GM23248 (cell line): ENCODE measurements at places on chromosomes 1 and 21.

DNA sequence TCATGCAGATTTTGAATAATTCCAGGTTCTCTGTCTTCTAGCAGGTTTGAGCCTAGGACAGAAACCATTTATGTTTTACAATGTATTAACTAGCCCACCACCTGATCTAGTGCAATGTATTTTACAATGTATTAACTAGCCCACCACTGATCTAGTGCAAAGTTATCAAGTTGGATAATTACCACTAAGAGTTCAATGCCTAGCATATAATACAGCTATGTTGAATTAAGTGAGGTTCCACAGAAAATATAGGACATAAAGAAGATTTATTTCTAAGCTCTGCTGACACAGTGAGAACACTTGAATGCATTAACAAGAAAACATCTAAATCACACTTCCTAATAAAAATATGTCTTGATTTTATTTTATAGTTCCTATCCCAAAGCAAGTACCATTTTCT lies 854.6 kb upstream of the NEGR1 start:
- DNase-seq: no peak

DNA sequence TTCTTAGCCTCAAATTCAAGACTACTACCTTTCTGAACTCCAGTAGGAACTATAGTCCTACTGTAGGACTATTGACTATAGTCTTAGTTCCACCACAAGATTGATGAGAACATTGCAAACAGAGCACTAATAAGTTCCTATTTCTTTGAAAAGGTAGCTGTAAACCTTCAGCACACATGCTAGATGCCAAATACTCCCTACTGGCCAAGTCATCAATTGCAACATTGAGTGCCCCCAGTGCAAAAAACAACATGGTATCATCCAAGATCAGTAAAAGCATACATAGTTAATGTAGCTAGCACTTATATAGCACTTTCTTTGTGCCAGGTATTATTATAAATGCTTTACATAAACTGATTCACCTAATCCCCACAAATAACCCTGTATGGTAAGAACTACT lies 99.8 kb downstream of the MRPL39 start:
- peak; percentile 6 for DNase-seq

DNA sequence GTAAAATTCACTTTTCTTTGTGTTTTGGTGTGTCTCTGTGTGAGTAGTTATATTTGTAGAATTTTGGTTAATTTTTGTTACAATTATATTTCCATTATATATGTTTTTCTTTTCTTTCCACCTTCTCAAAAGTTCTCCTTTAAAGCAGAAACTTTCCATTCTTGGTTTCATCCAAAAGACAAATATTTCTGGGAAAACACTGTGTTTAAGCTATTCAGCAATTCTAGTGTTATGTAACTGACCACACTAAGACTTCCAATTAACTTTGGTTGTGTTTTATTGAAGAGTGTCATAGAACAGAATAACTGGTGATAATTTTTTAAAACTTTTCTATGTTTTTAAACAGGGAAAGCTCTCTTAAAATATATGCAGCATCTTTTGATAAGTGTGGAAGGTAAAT lies 13.6 kb upstream of the RGL1 start:
- DNase-seq: no peak

DNA sequence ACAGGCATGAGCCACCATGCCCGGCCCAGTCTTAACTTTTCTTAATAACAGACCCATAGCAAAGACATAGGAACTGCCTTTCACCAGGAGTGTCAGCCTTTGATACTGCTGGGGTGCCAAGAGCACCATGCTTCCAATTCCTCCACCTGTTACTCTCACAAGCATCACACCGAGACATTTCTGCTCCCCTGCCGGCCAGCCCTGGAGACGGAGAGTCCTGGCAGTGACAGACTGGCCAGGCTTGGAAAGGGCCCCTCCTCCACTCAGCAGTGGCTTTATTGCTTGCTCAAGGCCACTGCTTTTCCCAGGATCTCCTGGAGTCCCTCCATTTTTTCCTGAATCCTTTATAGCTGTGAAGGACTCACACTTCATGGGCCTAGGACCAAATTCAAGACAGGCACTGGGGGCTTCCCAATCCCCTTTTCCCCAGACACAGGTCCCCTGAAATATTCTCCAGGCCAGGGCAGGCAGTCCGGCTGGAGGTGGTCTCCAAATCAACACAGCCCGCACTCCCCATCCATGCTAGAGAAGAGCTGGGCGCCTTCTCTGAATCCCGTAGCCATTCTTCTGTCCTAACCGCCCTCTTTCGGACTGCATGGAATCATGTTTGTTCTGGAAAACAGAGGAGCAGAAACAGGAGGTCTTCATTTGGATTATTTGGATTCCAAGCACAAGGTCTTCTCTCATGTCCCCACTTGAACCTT lies 25.5 kb upstream of the PTPRF start:
- DNase-seq: no peak

DNA sequence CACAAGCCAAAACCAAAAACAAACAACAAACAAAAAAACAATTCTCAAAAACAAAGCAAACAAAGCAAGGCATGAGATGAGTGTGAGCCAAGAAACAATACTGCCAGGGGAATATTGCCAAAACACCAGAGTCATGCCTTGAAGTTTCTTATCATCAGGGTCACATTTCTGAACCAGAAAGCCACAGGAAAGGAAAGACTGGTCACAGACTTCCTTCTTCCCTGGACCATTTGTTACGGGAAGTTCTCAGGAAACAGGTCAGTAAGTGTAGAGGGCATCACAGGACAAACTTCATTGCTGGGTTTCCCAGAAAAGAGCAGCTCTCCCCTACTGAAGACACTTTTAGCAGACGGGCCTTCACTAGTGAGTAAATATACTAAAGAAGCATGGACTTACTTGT lies 191.2 kb downstream of the GABPA start:
- DNase-seq: no peak

- DNase-seq: no peak
These were observed 41.3 kb upstream of the DMBX1 start for GRCh38 chr1:46448109-46448911.

- DNase-seq: peak; percentile 23
These were observed 1.3 kb upstream of the DNAJC16 start for GRCh38 chr1:15525050-15526020.

GRCh38 chr1:219514728-219515127 lies 98.2 kb downstream of the ZC3H11B start:
- DNase-seq: no peak

DNA sequence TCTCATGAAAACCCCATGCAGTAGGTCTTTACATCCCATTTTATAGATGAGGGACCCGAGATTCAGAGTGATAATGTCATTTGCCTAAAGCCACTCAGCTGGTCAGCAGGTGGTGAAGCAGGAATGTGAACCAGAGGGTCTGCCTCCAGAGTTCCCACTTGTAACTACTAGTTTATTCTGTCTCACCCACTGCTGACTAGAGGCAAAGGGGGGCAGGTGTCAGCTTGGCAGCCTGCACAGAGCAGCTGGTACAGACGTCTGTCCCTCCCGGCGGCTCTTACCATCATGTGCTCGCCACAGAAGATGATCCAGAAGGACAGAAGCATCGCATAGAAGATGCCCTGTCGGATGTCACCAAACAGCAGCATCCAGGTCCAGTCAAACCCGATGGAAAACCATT lies 82.4 kb downstream of the WLS start:
- no peak for DNase-seq

DNA sequence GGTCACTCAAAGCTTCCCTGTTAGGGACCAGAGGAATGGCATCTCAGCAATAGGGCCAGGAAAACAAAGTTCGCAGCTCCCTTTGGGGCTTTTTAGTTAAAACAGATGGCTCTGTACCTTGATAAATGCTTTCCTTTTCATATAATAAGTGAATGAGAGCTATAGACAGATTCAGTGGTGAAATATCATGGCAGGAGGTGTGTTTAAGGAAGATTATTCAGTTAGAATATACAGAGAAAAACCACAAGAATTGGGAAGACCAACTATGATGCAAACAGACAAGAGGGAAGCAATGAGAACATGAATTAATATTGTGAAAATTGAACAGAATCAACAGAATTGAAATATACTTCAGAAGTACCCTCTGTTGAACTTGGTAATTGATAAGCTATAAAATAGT lies 379.4 kb downstream of the PLPP3 start:
- DNase-seq: no peak

GRCh38 chr1:29682171-29682918 lies 446.0 kb downstream of the PTPRU start:
- no peak for DNase-seq

GRCh38 chr1:154206196-154206595 lies at the start of gene CFAP141:
Gene CFAP141 (minus strand): TSS chr1:154206333. CDS start chr1:154206307, 26 bp downstream.
- DNase-seq: peak; percentile 35
